ENCODE measurements at places on chromosomes 3 and 15.

- no peak for DNase-seq
Measured at GRCh38 chr3:140355481-140355880, 322.4 kb upstream of the TRIM42 start.

DNA sequence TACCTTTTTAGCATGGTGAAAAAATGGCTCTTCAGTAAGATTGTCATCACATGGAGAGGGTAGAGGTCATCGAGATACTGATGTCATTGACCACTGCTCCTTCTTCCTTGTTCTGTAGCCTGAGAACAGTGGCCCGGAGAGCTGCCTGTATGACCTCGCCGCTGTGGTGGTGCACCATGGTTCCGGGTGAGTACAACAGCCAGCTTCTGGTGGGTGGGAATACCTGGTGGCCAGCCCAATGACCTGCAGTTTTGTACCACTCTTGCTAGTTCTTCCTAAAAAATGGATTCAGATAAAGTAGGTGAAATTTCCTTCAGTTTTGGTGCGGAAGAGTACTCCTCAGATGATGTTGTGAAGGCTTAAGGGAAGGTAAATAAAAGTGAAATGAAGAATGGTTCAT is 8.4 kb upstream of the FBXL22 start:
- DNase-seq = no peak

DNA sequence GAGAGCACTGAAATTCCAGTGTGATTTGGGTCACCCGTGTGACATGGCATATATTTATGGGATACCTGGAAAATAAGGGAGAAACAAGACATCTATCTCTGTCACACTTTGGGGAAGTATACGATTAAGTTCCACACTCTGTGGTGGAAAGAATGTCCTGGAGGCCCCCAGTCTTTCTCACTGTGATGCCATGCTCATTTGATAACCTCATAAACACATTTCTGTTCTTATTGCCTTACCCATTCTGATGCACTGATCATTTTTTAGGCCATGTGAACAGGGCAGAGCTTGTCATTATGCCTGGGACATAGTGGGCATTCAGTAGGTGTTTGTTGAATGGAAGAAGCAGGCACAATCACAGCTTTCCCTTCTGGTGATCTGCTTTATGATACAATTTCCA is 349.4 kb upstream of the TPRG1 start:
- no peak for DNase-seq

DNA sequence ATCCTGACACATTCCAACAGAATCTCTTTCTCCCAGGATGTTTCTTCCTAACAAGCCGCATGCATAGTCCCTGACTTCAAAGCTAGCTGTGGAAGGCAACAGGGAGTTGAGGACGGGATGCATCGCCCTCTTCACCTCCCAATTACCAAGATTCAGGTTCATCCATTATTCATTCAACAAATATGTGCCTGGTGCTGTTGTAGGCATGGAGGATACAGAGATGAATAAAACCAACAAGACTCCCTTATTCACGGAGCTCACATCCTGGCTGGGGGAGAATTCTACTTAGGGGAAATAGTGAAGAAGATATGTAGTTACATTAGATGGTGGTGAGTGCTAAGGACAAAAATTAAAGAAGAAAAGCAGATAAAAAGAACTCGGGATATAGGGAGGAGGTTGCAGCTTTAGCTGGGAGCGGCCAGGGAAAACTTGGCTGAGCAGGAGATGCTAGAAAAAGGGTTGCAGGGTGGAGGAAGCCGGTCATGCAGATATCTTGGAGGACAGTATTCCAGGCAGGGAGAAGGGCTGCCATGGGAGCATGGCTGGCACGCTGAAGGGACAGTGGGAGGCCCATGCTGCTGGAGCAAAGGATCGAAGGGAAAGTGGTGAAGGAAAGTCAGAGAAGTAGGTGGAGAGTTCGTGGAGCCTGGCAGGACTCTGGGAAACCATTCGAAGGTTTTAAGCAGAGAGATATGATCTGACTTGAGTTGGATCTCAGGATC is 5.0 kb downstream of the ITGB5 start:
- no peak for DNase-seq

DNA sequence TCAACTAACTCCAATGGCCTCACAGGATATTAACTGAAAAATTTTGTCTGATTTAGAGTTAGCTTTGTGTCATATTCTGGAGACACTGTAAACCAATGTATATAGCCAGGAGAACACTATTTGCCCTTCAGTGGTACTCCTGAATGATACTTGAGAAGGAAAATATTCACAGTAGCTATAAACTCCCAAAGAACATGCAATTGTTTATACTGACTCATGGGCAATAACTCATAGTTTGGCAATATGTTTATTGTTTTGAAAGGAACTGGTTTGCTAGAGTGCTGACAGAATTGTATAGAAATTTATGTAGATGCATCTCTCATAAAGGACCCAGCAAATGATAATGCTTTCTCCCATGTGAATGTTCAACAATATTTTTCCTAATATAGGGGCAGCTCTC is 537.6 kb downstream of the PLOD2 start:
- DNase-seq = no peak

- no peak for DNase-seq
Measured at GRCh38 chr15:22253676-22254408, 173.5 kb downstream of the OR4M2 start.

DNA sequence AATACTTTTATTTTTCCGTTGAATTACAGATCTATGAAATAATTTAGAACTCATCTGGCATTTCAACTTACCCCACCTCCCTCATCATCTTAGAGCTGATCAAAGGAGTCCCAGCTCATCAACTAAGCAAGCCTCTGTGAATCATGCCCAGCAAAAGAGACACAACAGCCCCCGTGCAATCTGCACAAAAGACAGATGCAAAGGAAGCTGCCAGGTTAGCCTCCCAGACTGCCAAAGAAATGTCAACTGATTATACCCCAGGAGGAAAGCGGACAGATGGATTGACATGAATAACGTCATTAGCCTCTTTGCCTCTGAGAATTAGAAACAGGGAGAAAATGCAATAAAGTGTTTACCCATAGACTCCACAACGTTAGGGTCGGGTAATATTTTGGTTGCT is 75.0 kb downstream of the GABRB3 start:
- no peak for DNase-seq

DNA sequence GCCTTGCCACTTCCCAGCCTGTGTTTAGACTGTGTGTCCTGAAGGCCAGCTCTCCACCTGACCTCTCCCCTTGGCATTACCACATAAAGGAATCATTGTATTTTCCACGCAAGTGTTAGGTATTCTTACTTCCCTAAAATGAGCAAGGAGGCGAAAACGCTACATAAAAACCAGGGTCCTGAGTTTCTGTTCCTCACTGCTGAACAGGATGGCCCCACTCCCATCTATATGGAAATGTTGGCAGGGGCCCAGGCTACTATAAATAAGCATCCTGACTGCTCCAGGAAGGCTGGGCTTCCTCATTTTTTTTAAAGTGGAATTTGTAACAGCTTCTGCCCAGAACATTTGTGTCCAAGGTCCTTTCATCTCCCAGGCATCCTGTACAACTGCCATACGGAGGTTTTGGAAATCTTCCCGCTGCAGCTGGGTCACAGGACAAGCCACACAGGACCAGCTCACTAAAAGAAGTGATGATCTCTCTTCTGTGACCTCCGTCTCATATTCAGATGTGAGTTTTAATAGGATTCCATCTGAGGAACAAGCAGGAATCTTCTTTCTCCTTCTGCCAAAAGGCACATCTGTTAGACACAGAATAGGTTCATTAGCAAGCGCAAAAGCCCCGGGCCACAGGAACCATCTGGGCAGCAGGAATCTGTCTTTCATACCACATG is 56.4 kb upstream of the LIMD1 start:
- DNase-seq = no peak

DNA sequence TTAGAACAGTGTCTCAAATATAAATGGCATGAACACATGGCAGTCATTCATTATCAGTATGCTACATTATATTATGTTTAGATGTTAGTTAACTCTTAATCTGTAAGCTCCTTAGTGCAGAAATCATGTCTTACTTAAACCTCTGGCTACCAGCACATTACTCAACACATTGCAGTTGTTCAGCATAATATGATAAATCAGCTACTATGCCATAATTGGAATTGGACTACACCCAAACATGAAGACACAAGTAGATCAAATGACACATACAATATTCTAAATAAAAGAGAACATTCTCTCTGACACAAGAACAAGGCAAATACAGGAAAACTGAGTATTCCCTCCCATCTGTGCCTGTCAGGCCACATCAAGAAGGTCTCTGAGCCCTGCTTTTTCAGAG is 116.1 kb downstream of the PCCB start:
- peak; percentile 55 for DNase-seq

DNA sequence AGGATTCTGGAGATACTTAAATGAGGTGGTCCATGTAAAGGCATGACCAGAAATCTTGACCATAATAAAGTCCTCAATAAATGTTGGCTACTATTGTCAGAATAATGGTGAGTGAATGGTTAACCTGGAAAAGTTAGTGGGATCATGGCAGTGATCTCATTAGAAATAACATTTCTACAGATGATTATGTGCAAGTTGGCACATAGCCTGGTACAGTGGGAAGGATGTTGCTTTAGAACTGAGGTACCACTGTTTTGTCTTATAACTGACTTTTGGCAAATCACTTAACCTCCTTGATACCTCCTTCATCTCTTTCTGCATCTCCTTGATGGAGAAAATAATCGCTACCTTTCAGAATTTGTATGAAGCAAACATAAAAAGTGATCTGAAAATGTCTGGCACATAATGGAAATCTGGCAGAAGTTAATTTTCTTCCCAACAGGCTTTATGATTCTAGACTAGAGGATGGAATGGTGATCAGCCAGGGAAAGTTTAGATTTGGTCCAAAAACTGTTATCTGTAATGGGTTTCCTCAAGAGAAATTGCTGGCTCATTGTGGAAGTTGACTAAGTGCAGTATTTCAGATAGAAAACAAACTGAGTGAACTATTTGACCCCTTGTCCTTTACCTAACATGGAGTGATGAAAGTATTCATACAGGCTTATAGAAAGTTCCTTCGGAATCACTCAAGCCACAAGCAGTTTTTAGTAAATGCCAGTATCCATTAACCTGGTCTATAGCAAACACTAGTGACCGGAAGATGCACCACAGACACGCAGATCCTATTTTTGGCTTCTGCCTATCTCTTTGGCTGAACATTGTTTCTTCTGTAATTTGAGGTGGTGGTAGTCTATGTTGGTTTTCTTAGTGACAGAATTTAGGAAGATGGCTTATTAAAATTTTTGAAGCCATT is 449.6 kb upstream of the TGFBR2 start:
- no peak for DNase-seq

DNA sequence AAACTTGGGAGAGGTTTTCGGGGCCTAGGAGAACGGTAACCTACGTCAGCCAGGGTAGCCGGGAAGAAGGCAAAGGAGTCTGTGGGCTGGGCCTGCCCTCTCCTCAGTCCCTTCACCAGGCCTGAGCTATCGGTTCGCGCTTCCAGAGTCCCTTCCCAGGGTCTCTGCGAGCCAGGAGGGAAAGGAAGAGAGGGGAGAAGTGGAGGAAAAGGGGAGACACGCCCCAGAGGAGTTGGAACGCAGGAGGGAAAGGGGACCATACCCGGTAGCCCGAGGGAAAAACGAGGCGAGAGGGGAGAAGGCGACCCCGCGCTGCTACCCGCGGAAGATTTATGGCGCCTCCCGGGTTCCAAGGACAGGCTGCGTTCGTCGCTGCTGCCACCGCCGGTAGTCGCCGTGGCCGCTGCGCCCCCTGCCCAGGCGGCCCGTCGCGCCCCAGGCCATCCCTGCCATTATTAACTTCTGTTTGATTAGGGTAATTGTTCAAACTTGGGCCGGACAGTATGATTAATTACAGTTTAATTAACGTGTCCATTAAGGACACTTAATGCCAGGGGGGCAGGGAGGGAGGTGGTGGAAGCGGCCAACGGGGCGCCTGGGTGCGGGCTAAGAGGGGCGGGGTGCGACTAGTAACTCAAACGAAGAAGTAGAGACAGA is 3.4 kb upstream of the SKOR1 start:
- DNase-seq = no peak

DNA sequence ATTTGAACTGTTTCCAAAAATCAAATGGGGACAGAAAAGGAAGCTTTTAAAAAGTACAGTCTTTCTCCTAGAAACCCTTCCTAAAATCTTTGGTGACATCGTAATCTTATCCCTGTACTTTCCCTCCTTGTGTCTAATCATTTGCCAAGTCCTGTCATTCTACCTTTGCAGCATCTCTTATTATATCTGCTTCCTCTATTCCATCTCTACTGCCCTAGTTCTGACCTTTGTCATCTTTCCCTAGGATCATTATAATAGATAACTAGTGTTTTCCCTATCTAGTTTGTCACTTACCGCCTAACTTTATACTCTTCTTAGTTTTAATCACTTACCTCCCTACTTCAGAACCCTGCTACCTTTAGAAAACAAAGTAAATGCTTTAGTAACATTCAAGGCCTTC is 11.6 kb downstream of the USP8 start:
- DNase-seq = no peak

DNA sequence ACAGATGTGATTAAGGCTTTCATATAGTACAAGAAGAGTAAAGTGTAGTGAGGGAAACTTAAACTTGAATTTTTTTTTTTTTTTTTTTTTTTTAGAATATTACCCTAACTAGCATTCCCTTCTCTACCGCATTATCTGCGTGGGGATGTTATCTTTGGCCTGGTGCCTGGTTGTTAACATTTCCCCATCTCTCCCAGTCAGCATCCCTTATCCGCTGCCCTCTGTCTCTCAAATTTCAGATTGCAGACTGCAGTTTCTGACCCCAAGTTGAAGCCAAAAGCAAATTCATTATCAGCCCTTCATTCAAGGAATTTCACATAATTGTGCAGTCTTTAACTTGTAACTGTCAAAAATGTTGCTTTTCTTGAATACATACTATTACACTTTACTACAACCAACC is 353.0 kb downstream of the PLOD2 start:
- DNase-seq = no peak

- no peak for DNase-seq
Measured at GRCh38 chr3:99970198-99970597, 144.1 kb downstream of the FILIP1L start.

- peak; percentile 82 for DNase-seq
Measured at GRCh38 chr15:70526221-70526973, 237.0 kb downstream of the UACA start.

DNA sequence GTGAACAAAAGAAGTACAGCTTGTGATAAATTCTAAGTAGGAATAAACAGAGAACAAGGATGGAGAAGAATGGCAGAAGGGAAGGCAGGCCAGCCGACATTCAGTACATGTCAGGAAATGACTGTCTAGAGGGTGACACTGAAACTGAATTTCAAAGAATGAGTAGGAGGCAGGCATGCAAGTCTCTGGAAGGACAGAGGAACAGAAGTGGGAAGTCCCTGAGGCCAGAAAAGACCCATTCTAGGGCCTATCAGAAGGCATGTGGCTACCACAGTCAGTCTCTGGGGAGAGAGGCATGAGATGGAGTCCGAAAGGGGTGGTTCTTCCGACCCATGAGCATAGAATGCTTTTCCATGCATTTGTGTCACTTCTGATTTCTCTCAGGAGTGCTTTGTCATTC is 243.5 kb upstream of the UBE2E2 start:
- DNase-seq = no peak

GRCh38 chr3:50015918-50016317 is 72.8 kb upstream of the RBM5 start:
- no peak for DNase-seq

- no peak for DNase-seq
Measured at GRCh38 chr3:157443905-157444796, 7.5 kb downstream of the PTX3 start.

Measured in NCI-H2029 (cell line).